ENCODE measurements at places on chromosomes 2 and 18.

DNA sequence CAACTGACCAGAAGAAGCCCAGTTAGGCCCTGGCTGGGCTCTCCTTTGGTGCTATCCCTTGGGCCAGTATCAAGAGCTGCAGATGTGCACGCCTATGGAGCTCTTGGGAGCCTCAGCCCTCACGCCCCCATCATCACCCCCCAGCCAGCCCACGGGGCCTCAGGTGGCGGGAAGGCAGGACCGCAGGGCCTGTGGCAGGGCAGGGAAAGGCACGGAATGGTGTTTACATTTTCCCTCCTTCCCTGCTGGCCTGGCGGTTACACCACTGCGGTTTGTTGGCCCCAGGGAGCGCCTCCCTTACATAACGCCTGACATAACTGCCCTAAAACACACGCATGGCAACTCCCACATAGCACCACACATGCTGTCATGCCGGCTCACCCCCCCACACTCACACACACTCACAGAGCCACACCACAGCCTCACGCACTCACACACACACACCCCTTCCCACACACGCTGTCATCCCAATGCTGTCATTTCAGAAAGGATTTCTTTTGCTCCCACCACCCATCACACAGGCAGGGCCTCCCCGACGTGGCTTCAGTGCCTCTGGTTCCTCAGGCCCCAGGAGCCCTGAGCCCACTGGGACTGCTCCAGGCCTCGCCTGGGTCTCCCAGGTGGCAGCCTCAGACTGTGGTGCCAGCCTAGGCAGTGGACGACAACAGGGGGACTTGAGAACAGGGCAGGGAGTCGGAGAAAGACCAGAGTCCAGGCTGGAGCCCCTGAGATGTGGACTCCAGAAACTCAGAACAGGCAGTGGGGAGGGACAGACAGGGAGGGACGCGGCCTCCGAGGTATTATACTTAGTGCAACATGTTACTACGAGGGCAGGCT is 15.7 kb downstream of the ZFP36L2 start:
- DNase-seq, result peak; percentile 86

DNA sequence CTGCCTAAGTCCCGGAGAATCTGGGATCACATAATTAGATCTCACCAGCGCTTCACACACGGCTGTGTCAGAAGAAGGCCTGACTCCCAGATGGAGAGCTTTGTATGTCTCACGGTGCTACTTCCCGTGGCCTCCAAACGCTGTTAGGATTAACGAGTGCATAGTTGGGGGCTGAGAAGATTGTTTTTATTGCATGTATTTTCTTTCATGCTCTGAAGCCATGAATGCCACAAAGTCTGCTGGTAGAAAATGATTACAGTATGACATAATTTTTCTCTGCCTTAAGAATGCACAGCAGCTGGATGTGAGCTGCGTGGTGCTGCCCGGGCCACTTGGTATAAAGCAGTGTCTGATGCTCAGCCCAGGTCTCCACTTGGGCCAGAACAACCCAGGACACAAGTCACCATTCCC is 166.5 kb downstream of the SEPTIN10 start:
- DNase-seq, result peak; percentile 95

- DNase-seq, result no peak
These were observed 26.6 kb downstream of the METTL8 start for GRCh38 chr2:171407030-171407675.

- DNase-seq, result peak; percentile 18
These were observed 945 bp downstream of the HAT1 start for GRCh38 chr2:171923206-171923605.

DNA sequence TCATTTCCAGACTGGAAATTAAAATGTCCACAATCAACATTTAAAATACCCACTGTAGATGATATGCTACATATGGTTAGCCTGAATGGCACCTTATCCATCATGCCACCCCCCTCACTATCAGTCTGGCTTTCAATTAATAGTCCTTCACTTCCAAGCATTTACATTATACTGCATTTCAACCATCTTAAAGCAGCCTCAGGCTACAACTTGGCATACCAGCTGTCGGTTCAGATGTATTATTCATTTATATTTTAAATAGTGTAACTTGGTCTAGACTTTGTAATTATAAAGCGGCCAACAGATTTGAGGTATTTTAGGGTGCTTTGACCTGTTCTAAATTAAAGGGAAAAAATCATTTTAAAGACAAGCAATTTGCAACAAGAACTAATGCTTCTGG is 2.6 kb downstream of the GCG start:
- no peak for DNase-seq

GRCh38 chr18:59484131-59484530 is 125.1 kb upstream of the LMAN1 start:
- DNase-seq, result no peak

DNA sequence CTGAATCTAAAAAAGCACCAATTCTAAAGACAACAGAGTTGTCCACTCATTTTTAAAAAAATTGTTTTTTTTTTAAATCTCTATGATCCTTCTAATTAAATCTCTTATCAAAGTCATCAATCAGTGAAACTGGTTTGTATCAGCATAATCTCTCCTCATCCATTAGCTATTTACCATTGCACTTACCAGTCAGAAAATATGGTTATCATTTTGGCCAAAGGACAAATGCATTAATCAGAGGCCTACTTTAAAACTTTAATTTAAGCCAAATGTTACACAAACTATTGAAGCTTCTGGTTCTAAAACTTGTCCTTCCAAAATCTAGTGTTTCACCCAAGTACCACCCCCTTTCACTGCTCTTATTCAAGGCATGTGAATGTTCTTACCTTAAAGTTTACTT is 3.8 kb downstream of the C18orf32 start:
- DNase-seq, result no peak

- no peak for DNase-seq
These were observed 75.5 kb upstream of the ODC1 start for GRCh38 chr2:10523406-10524189.

DNA sequence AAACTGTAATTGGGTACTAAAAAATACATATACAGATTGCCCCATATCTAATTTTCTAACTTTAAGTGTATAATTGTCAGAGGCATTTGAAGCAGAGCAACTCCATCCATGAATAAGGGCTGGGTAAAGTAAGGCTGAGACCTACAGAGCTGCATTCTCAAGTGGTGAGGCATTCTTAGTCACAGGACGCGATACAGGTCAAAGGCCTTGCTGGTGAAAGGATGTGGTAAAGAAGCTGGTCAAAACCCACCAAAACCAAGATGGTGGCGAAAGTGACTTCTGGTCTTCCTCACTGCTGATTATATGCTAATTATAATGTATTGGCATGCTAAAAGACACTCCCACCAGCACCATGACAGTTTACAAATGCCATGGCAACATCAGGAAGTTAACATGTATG is 50.0 kb downstream of the SLC8A1 start:
- peak; percentile 50 for DNase-seq

GRCh38 chr18:48954886-48955819 is 4.4 kb upstream of the SMAD7 start:
- no peak for DNase-seq

- DNase-seq, result no peak
These were observed 20.2 kb upstream of the ACVR2A start for GRCh38 chr2:147824620-147825019.

- no peak for DNase-seq
These were observed 50.5 kb downstream of the ZNF532 start for GRCh38 chr18:58915006-58915799.

DNA sequence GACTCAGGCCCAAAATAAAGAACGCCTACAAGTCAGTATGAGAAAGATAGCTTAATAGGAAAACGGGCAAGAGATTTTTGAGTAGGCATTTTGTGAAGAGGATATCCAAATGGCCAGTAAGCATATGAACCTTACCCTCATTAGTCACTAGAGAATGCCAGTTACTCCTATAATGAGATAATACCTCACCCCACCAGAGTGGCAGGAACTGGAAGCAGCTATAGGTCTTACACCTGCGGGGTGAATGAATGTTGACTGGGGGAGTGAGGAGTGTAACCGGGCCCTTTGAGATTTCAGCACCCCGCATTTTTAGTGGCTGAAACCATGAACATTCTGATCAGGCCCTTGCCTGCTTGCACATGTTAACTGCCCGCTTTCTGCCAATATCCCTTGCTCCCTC is 7.5 kb upstream of the PTPN2 start:
- DNase-seq, result no peak

- DNase-seq, result no peak
These were observed 819 bp upstream of the NCOA1 start for GRCh38 chr2:24490181-24490689.

DNA sequence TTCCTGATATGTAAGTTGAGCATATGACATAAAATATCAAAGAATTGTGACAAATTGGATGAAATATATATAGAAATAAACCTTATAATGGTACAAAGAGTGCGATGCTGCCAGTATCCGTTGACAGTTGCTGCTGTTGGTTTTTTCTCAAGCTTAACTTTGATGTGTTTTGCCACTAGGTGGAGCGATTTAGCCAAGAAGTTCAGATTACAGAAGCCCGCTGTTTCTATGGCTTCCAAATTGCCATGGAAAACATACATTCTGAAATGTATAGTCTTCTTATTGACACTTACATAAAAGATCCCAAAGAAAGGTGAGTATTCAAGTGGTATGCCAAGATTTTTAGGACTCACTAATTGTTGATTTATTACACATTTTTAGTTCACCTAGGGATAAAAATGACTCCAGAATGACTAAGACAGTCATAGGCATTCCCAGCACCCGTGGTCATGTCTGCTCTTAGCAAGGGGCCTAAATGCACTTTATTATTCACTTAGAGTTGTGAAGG is 2.1 kb downstream of the RRM2 start:
- DNase-seq, result no peak

DNA sequence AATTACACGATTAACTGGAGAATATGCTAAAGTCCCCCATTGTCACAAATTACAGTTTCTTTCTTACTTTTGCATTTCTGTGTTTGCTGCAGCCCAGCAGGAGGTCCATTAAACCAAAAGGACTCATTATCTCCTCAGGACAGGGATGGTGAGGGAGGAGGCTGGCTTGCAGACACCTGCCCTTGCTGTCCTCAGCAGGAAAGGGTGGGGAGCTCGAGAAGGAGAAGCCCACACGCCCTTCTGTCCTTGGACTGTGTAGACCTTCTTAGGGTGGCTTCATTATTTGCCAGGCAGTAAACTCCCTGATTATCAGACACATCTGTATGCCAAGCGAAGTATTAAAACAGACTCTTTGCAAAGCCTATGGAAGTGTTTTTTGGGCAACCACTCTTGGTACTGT is 196.0 kb downstream of the LDLRAD4 start:
- no peak for DNase-seq

- no peak for DNase-seq
These were observed 96.0 kb downstream of the ACOXL start for GRCh38 chr2:110828330-110828729.

DNA sequence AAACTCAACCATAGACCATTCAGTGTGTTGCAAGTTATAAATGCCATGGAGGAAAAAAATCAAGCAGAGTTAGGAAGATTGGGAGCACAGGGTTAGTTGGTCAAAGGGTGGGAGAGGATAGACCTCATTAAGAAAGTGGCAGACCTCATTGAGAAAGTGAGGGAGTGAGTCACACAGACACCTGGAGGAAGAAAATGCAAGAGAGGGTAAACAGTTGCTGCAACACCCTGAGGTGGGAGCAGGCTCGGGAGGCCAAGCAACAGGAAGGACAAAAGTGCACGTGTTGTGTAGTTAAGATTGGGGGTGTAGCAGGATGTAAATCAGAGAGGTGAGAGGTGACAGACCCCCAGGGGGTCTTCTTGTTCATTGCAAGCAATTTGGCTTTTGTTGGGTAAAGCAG is 6.4 kb downstream of the IL1RL1 start:
- DNase-seq, result no peak

GRCh38 chr2:186883666-186884065 is 34.7 kb upstream of the ZSWIM2 start:
- no peak for DNase-seq

GRCh38 chr2:195428673-195429072 is 228.4 kb upstream of the SLC39A10 start:
- DNase-seq, result no peak

GRCh38 chr2:47626664-47627063 is 156.3 kb upstream of the MSH6 start:
- no peak for DNase-seq

DNA sequence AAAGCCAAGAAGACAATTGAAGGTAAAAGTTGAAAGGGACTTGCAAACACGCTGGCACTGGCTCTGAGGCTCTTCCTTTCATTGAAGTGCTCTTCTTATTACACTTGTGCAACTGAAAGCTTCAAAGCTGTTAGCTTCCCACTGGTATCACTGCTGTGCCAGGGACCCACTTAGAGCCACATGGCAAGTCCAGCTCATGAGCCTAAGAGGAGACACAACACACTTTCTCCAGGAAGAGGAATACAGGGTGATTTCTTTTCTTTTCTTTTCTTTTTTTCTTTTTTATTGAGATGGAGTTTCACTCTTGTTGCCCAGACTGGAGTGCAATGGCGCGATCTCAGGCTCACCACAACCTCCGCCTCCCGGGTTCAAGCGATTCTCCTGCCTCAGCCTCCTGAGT is 218.2 kb downstream of the ATAD2B start:
- DNase-seq, result no peak

DNA sequence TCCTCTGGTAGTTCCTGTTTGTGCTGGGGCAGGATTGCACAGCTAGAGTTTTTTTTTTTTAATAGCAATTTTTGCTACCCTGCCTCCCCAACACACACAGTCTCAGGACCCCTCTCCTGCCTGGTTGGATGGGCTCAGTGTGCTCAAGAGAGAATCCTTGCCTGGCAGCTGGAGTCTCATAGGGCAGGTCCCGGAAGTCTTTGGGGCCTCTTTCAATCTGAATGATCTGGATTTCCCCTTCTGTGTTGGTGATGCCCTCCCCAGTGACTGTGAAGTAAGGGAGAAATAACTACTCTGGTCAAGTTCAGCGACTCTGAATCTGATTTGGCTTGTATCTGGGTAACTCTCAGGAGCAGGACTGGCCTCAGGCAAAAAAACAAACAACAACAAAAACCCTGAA is 220.6 kb upstream of the LRRTM1 start:
- DNase-seq, result no peak

GRCh38 chr2:131112529-131112928 is 7.4 kb downstream of the PLEKHB2 start:
- DNase-seq, result no peak

DNA sequence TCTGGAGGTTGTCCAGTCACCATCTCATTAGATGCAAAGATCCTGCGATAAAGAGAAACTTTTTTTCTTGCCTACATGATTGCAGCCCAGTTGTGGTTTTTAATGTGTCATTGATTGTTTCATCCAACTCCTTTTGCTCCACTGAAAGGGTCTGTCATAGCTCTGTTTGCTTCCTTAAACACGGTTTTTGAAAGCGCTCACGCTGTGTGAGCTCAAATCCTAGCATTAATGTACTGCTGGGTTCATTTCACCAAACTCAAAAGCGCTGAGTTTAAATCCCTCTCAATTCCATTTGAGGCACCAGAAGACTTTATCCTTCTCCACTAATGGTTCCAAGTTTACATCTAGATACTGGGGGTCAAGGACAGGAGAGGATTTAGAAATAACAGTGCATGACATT is 53.6 kb downstream of the CDK15 start:
- no peak for DNase-seq

GRCh38 chr2:134578316-134578715 is 140.5 kb downstream of the TMEM163 start:
- no peak for DNase-seq

- no peak for DNase-seq
These were observed 193.2 kb downstream of the BCL2 start for GRCh38 chr18:63126134-63127069.

- DNase-seq, result no peak
These were observed 136.2 kb downstream of the NFATC1 start for GRCh38 chr18:79531926-79532312.
